ENCODE measurements at places on chromosomes 16 and 17. TPM values are rescaled to one million over a fixed set of nuclear protein-coding genes. Genes with fewer than 3 reads are reported as not detected.
A peak's percentile ranks its signal among the peaks of the same experiment; 100 is the strongest.

GRCh38 chr16:11473728-11474127 lies 113.0 kb downstream of the LITAF start:
- DNase-seq: no peak

GRCh38 chr16:82626791-82627261 lies at the start of gene CDH13:
TSS of gene CDH13 (plus strand) at chr16:82626969.
- DNase-seq: peak; percentile 65

GRCh38 chr16:54173490-54173889 lies 113.1 kb downstream of the IRX3 start:
- no peak for DNase-seq

DNA sequence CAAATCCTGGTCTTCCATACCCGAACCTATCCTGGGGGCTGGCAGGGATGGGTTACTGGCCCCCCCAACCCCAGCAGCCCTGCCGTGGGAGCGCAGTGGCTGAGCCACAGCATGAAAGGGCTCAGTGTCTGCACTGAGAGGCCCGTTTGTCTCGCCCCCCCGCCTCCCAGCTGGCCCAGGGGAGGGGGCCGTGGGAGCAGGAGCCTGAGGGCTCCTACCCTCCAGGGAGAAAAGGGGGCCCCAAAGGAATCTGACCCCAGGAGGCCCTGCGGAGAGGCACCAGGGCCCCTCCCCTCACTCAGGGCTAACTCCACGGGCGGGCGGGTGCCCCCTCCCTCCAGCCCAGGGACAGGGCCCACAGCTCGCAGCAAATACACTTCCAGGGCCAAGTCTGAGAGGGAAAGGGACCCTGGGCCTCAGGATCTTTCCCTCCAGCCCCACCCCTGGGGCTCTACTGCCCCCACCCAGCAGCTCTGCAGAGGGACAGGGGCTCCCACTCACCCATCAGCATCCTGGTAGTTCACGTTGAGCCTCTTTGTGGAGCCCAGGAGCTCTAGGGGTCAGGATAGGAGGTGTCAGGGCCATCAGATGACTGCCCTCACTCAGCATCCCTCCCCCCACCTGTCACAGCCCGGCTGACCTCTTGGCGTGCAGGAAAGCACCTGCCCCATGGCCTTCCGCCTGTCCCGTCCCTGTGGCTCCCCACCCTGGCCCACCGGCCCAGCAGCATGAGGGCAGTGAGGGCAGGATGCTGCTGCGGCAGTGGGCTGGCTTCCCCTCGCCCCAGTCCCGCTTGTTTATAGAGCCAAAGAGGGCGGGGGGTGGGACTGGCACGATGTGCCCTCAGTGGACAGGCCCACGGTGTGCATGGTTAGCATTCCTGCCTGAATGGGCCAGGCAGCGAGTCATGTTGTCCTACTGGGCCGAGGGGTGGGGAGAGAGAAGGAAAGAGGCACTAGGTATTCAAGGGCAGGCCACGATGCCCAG lies 7.3 kb downstream of the CASKIN2 start:
- no peak for DNase-seq

The CCDC92B gene
- total RNA-seq: 0.21 TPM

The TRPV2 gene
- total RNA-seq: 16.4 TPM

The AOC3 gene
- 12.0 TPM for total RNA-seq
